ENCODE measurements at places on chromosomes 3 and 15.

DNA sequence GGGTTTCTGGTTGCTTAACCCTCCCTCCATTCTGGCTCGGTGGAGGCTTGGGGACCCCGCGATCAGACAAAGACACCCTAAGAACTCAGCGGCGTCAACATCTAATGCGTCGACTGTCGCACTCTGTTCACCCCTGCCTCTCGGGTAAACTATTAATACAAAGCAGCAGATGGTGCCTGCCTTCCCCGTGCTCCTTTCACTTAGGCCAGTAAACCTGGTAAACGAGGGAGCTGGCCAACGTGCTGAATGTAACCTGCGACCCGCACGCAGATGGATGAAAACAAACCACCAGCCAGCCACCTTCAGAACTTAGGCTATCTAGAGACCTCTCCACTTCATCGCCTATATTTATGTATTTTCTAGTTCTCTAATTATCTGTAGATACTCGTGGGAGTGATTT, 848 bp upstream of the CADPS start:
- DNase-seq, result no peak

GRCh38 chr3:158095111-158095813, 11.0 kb downstream of the SHOX2 start:
- no peak for DNase-seq

DNA sequence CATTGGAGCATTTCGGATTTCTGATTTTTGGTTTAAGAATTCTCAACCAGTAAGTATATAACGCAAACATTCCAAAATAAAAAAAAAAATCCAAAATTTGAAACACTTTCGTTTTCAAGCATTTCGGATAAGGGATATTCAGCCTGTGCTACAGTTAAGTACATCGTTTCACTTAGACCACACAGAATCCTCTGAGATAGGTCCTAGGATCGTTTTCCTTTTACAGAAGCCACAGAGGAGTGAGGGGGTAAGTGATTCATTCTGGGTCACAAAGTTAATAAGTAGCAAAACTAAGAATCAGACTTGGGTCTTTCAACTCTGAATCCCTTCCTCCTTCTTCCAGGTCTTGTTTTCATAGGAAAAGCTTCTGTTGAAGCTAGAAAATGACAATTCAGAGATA, 249.3 kb downstream of the BBX start:
- DNase-seq, result no peak

GRCh38 chr15:67146234-67146633, 80.8 kb downstream of the SMAD3 start:
- DNase-seq, result no peak

DNA sequence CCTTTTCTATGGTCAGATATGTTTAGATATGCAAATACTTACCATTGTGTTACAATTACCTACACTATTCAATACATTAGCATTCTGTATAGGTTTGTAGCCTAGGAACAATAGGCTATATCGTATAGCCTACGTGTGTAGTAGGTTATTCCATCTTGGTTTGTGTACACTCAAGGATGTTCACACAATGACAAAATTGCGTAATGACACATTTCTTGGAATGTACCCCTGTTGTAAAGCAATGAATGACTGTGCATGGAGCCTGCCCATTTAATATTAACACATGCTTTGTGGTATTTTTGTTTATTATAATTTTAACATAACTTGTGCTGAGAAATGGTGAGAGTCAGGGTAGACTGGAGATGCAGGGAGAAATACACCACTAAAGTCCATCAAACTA, 154.9 kb downstream of the LEKR1 start:
- DNase-seq, result no peak

GRCh38 chr3:39295184-39295775, 15.4 kb upstream of the CX3CR1 start:
- no peak for DNase-seq

DNA sequence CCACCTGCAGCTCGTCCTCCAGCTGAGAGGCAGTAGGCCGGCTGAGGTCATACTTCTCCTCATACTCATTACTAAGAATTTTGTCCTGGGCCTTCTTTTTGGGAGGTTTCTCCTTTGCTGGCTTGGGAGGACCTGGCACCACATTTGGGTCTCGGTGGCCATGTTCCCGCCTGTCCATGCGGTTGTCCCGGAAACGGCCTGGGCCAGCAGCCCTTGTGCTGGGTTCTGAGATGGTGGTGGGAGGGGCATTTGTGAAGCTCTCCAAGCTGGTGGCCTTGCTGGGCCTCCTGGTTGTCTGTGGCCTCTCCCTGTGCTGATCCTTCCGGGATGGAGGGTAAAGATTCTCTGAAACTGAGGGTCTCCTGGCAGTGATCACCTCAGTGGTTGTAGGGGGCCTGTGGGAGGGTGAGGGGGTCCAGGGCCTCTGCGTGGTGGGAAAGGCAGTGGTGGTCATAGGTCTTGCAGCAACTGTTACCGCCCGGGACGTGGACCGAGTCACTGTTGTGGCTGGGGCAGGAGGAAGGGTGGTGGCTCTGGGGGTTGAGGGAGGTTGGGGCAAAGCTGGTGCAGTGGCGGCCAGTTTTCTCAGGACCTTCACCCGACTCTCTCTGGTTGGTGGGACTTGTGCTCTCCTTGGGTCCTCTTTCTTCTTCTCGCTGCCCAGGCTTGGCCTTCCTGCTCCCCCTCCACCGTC, 2.5 kb downstream of the CCDC80 start:
- DNase-seq, result no peak

- no peak for DNase-seq
Measured at GRCh38 chr15:74535388-74536084, 5.5 kb upstream of the ARID3B start.

- DNase-seq, result no peak
Measured at GRCh38 chr3:122298239-122298638, 26.8 kb upstream of the CSTA start.

- DNase-seq, result no peak
Measured at GRCh38 chr3:1082108-1082507, 10.7 kb upstream of the CNTN6 start.

DNA sequence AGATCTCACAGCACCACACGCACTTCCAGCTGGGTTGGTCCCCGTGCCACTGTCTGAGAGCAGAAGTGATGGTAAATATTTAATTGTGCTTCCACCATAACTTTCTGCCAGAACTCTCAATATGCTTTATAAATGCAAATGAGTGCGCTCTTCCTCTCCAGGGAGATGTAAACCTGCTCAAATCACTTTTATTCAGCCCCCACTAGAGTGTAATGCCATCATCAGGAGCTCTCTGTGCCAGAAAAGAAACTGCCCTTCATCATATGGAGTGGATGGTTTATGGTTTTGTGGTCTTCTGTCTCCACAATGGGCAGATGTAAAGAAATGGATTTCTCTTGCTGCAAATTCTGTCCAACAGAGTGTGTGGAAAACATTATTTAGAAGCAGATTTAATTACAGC, 127.0 kb downstream of the EPHB1 start:
- DNase-seq, result no peak

GRCh38 chr3:25313286-25313685, 114.8 kb upstream of the RARB start:
- DNase-seq, result no peak

- DNase-seq, result no peak
Measured at GRCh38 chr3:192422997-192423342, 304.4 kb downstream of the FGF12 start.

DNA sequence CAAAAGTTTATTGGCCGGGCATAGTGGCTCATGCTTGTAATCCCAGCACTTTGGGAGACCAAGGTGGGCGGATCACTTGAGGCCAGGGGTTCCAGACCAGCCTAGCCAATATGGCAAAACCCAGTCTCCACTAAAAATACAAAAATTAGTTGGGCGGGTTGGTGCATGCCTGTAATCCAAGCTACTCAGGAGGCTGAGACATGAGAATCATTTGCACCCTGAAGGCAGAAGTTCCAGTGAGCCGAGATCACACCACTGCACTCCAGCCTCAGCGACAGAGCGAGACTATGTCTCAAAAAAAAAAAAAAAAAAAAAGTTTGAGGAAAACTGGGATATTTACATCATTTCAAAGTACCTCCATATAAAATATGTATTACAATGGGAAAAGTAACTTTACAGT, 40.4 kb downstream of the ETFA start:
- no peak for DNase-seq

- no peak for DNase-seq
Measured at GRCh38 chr3:31054032-31054431, 159.6 kb upstream of the GADL1 start.

GRCh38 chr3:136193278-136194054, 2.7 kb downstream of the MSL2 start:
- no peak for DNase-seq

- DNase-seq, result no peak
Measured at GRCh38 chr3:49428752-49429080, 408 bp downstream of the NICN1 start.

- DNase-seq, result no peak
Measured at GRCh38 chr3:139101396-139101795, 56.7 kb upstream of the PRR23C start.

- no peak for DNase-seq
Measured at GRCh38 chr3:180571831-180572598, 29.9 kb upstream of the TTC14 start.

- no peak for DNase-seq
Measured at GRCh38 chr3:195142519-195142918, 128.4 kb downstream of the XXYLT1 start.

- no peak for DNase-seq
Measured at GRCh38 chr15:71302861-71303410, 187.7 kb downstream of the THSD4 start.

DNA sequence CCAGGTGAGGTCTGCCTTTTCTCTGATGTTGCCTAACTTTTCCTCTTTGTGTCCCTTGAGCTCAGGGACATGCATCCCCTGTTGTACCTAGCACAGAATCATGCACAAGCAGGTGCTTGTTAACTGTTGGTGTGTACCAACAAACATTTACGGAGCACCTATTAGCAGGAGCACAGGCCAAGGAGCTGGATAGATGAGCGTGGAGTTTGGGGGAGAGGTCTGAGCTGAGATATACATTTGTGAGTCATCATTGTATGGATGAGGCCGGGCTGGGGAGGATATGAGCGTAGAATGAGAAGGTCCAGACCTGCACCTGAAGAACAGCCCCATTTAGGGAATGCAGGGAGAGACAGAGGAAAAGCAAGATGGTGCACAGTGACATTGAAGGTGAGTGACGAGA, 53.4 kb downstream of the SMAD3 start:
- no peak for DNase-seq

DNA sequence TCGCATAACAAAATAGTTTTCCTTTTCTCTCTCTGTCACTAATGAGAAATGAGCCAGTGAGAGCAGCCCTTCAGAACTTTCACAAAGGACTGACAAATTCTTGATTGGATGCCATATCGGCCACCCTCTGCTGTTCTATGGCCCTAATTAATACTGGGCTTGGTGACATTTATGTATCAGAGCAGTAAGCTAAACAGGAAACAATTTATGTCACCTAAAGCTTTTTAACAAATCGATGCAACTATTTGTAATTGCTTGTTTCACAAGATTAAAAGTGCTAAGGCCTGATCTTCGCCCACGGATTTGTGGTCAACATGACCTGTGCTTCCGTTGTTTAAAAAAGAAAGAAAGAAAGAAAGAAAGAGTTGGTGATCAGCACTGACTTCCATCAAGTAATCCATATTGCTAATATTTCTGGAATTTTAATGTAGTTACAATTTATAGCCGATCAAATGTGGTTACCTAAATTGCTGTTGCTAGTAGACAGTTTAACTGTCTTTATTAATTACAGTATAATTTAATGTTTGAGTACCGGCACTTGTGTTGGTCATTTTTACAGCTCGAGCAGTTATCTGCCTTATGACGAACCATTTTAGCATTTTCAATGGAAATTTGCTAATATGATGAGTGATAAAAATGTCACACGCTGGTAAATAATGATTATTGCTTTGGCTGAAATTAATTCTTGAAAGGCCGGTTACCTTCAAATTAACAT, 631.3 kb downstream of the FOXP1 start:
- DNase-seq, result no peak

- no peak for DNase-seq
Measured at GRCh38 chr3:119676020-119676419, 1.2 kb downstream of the COX17 start.

- DNase-seq, result no peak
Measured at GRCh38 chr3:42864321-42864950, 11.2 kb downstream of the CYP8B1 start.

GRCh38 chr15:51060030-51060673, 34.6 kb downstream of the TNFAIP8L3 start:
- DNase-seq, result no peak

- DNase-seq, result no peak
Measured at GRCh38 chr3:144816323-144816722, 844.7 kb downstream of the DIPK2A start.
